ENCODE measurements at places on chromosomes 7 and 10. TPM values are rescaled to one million over a fixed set of nuclear protein-coding genes. Genes with fewer than 3 reads are reported as not detected.

MSMB gene
- total RNA-seq: not detected

CPN1 gene
- not detected for total RNA-seq

RPEL1 gene
- under 0.01 TPM for total RNA-seq

ITGB8 gene
- total RNA-seq: 3.7 TPM

C7orf57 gene
- total RNA-seq: not detected

ZC3HAV1L gene
- 9.5 TPM for total RNA-seq

CTBP2 gene
- total RNA-seq: 84.7 TPM

CYP17A1 gene
- total RNA-seq: not detected

FAM237B gene
- total RNA-seq: 0.22 TPM

HMX3 gene
- not detected for total RNA-seq

STAMBPL1 gene
- total RNA-seq: 34.0 TPM

RSPH10B gene
- 0.37 TPM for total RNA-seq

ADAM22 gene
- 0.75 TPM for total RNA-seq

ATOH7 gene
- not detected for total RNA-seq

MKI67 gene
- 10.1 TPM for total RNA-seq

DMBT1 gene
- under 0.01 TPM for total RNA-seq

CLEC5A gene
- total RNA-seq: not detected

SH2B2 gene
- 2.0 TPM for total RNA-seq

PALD1 gene
- total RNA-seq: under 0.01 TPM

OR2F1 gene
- not detected for total RNA-seq

CCDC172 gene
- total RNA-seq: not detected

PHKG1 gene
- 0.66 TPM for total RNA-seq

ARL3 gene
- total RNA-seq: 7.2 TPM

CUEDC2 gene
- 63.5 TPM for total RNA-seq

CCDC136 gene
- 17.9 TPM for total RNA-seq

MRPS33 gene
- total RNA-seq: 24.2 TPM

ANKRD2 gene
- total RNA-seq: 0.66 TPM

GJD4 gene
- total RNA-seq: not detected

NEUROG3 gene
- not detected for total RNA-seq

PPP1R17 gene
- total RNA-seq: not detected

PGAM2 gene
- total RNA-seq: 0.33 TPM

NODAL gene
- total RNA-seq: not detected

PDK4 gene
- total RNA-seq: 0.12 TPM

UPP1 gene
- total RNA-seq: 10.9 TPM

HOXA4 gene
- 0.37 TPM for total RNA-seq

CPA1 gene
- not detected for total RNA-seq

EFCAB10 gene
- total RNA-seq: not detected

IGFBP3 gene
- total RNA-seq: 33.4 TPM

BHLHA15 gene
- total RNA-seq: 1.3 TPM

ADAMTS14 gene
- 4.0 TPM for total RNA-seq

RTKN2 gene
- 6.3 TPM for total RNA-seq

AGBL3 gene
- 1.00 TPM for total RNA-seq

SFTPA1 gene
- total RNA-seq: under 0.01 TPM

EPHA1 gene
- 0.33 TPM for total RNA-seq

MKX gene
- total RNA-seq: 11.6 TPM

EVX1 gene
- total RNA-seq: not detected

GNGT1 gene
- not detected for total RNA-seq

OR2A5 gene
- total RNA-seq: not detected

UNCX gene
- total RNA-seq: not detected

SPACDR gene
- 0.37 TPM for total RNA-seq

DNAH11 gene
- total RNA-seq: under 0.01 TPM

IDI2 gene
- total RNA-seq: not detected

TEX47 gene
- not detected for total RNA-seq

OR2AE1 gene
- 0.12 TPM for total RNA-seq

HOXA10 gene
- 12.6 TPM for total RNA-seq

CDH23 gene
- 0.12 TPM for total RNA-seq

ACTL6B gene
- not detected for total RNA-seq

SMKR1 gene
- 0.44 TPM for total RNA-seq

ARMC3 gene
- total RNA-seq: not detected

PNLIPRP2 gene
- total RNA-seq: not detected
